ENCODE measurements at places on chromosomes 13 and 19. TPM values are rescaled to one million over a fixed set of nuclear protein-coding genes. Genes with fewer than 3 reads are reported as not detected.

Gene CYP4F2
- not detected for total RNA-seq

Gene PCSK4
- total RNA-seq: 1.6 TPM

Gene GADD45GIP1
- 34.4 TPM for total RNA-seq

Gene IFT88
- total RNA-seq: 2.2 TPM

Gene PEAK3
- total RNA-seq: not detected

All from activated CD4-positive, alpha-beta T cell treated with anti-CD3 and anti-CD28 coated beads, Interleukin-2, amount 10 ng/mL, durations not matched to agents 24 days and 14 days (primary cell).